Stimulated activated CD4-positive, alpha-beta T cell treated with anti-CD3 and anti-CD28 coated beads, Interleukin-12 subunit alpha, Interleukin-12 subunit beta, amount 100 ng/mL, for 24 hours (primary cell): ENCODE measurements at places on chromosomes 5 and 9.

- no peak for DNase-seq
Measured at GRCh38 chr5:77893225-77893860, 117.2 kb upstream of the TBCA start.

DNA sequence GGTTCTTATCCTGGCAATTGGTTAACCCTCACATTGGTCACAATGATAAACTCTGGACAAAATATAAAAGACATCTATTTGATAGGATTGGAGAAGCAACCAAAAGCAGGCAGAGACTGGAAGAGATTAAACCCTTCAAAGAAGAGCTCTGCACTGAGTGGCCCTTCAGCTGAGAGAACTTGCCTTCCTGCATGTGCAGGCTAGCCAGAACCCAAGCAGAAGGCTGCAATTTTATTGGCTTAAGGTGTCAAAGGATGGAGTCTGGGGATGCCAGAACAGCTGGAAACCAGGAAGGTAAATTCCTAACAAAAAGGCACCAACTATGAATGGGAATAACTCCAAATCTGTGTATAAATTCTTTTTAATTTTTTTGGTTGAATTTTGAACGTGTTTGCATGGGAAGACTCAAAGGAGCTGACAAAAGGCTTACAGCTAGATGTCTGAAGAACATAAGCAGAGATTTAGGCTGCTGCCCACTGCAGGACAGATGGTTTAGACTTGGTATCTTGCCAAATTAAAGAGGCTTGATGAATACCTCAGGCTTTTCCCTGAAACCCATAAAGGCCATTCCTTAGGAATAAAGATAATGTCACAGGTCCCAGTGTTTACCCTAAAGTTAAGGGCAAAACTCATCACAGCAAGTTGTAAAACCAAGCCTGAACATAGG is 66.3 kb downstream of the NR2F1 start:
- DNase-seq: no peak

DNA sequence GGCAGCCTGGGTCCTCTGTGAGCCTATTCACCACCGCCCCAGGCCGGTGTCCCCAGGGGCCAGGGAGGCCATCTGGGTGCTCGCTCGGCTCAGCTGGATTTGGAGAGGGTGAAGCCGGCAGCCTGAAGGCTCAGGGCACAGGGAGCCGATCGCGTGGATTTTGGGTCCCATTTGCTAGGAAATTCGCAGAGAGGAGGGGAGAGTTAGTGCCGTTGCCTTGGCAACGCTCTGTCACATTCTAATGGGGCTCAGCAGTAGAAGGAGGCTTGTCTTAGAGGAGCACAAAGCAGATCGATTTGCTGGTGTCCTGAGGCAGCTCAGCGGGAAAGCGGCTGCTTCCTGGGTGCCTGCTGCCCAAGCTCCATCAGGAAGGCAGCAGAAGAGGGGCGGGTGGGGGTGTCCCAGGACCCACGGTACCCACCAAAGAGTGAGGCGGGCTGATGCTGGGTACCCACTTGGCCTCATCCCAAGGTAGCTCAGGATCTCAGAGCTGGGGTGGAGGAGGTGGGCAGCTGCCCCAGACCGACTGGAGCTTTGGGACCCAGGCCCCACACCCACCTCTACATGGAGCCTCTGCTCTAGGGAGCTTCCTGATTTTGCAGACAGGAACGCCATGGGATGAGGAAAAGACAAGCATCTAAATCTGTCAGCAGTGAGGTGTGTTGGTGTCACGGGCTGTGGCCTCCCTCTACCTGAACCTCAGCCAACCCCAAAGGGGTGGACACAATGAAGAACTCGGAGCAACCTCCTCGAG is 17.1 kb upstream of the OLFM1 start:
- no peak for DNase-seq

DNA sequence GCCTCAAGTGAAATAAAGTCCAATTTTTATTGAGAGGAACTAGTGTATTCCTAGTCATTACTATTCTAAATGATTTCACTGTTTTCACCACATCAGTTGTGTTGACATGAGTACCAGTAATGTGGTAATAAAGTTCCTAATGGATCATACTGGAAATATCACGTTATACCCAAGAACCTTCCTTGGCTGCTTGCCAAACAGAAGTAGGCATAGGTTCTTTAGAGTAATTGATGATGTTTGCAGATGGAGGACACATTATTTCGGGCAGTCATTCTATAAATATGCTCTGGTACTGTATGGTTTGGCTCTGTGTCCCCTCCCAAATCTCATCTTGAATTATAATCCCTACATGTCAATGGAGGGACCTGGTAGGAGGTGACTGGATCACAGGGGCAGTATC is 15.1 kb downstream of the SNCAIP start:
- DNase-seq: no peak

DNA sequence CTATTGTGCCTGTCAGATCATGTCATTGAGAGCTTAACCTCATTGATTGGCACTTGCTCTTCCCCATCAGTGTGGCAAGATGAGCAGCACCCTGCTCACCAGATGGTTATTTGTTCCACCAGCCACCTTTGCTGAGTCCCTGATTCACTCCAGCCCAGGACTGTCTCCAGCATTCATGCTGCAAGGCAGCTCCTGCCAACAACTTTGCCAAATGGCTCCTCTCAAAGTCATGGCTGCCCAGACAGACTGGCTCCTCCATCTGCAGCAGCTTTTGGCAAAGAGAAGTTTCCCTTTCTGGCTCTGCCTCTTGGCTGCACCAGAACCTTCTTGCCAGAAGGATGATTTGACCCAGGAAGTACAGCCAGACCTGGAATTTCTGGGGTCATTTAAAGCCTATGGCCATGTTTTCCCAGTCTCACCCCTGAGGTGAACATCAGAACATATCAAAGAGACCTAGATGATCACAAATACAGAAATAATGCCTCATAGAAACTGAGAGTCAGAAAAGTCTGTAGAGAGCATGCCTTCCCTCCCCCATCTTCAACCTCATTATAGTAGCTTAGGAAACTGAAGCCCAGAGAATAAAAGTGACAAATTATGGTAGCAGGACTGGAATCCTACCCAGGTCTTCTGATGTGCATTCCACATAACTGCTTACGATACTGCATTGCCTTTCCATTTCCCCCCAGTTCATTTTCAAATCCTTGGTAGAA is 10.4 kb downstream of the PPP2R2B start:
- no peak for DNase-seq

DNA sequence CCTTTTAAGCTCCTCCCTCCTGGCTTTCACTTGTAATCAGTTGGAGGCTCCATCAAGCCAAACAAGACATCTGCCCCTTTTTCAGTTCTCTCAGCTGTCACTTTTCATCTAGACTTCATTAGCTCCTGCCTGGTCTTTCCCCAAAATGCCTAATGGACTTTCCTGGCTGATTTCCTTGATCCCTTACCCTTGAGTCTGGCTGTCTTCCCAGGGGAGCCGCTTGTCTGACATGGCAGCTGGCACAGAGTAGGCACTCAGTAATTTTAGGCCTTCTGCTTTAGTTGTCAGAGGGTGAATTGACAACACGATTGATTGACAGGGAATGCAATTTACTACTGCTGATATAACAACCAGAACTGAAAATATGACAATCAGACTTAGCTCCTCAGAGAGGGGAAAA is 2.1 kb downstream of the C9orf153 start:
- no peak for DNase-seq

DNA sequence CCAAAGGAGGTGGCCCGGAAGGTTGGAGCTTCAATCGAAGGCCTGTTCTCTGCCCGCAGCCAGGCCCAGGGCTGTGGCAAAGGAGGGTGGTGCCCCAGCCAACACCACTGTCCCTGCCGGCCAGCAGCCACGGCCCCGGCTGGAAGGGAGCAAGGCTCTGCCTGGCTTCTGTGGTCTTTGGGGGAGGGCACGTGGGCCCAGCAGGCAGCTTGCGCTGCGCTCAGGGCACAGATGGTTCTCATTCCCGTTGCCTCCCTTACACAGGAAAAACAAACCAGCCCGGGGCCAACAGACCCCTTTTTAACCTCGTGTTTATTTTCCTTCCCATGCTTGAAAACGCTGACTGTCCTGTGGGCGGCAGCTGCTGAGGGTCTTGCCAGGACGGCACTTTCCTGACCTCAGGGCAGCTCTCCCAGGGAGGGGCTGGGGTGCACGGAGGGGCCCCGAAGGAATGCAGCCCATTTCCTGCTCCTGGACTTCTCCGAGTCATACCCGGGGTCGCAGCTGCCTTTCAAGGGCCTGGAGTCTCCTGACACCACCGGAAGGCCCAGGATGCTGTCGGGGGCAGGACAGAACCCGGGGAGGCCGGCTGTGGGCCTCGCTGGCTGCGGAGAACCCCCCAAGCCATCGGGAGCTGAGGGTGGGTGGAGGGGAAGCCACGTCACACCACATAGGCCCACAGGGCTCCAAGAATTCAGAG is 1.1 kb upstream of the GPSM1 start:
- no peak for DNase-seq
